ENCODE measurements at places on chromosomes 7 and 10.

DNA sequence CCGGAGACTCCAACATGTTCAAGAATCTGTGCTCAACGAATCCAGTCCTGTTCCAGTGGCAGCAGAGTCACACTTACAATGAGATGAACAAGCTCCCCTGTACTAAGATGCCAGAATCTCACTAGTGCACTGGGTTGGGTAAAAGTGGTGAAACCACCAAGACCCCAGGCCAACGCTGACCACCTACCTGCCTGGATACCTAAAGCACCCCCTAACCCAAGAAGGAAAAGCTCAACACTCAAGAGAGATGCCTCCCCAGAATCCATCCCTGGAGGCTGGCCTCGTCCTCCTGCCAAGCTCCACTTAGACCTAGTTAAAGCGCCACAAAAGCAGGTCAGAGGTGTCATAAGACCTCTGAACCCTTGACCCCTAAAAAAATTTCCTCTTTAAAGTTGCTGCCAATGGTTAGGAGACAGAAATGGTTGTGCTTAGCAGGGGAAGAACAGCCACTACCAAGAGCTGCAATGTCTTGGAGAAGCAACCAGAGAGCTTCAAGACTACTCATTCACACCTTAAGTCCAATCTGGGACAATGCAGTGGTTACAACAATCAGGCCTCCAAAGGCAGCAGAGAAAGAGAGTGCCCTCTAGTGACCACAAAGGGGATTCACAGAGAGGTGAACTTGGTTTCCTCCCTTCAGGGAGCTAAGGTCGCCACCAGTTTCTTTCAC, 94.6 kb upstream of the MACROH2A2 start:
- no peak for DNase-seq

- no peak for DNase-seq
Measured at GRCh38 chr7:138726288-138726687, 25.1 kb upstream of the SVOPL start.

- no peak for DNase-seq
Measured at GRCh38 chr10:30282221-30282620, 66.9 kb downstream of the MTPAP start.

DNA sequence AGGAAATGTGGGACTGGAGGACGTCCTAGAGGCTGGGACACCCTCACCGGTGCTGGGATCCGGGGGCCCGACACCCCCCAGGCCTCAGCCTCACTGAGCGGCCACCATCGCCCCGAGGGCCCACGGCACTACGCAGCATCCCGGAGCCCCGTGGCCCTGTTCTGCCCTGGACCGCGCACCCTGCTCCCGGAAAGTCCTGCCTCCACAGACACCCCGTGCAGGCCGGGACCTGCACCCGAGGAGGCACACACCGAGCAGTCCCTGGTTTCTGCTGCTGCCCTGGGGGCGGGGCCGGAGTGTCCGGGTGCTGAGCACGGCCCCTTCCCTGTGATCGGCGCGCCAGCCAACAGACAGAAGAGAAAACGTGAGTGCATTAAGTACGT, 18.1 kb upstream of the KNDC1 start:
- no peak for DNase-seq

GRCh38 chr7:134037991-134038390, 89.1 kb upstream of the LRGUK start:
- DNase-seq: no peak

DNA sequence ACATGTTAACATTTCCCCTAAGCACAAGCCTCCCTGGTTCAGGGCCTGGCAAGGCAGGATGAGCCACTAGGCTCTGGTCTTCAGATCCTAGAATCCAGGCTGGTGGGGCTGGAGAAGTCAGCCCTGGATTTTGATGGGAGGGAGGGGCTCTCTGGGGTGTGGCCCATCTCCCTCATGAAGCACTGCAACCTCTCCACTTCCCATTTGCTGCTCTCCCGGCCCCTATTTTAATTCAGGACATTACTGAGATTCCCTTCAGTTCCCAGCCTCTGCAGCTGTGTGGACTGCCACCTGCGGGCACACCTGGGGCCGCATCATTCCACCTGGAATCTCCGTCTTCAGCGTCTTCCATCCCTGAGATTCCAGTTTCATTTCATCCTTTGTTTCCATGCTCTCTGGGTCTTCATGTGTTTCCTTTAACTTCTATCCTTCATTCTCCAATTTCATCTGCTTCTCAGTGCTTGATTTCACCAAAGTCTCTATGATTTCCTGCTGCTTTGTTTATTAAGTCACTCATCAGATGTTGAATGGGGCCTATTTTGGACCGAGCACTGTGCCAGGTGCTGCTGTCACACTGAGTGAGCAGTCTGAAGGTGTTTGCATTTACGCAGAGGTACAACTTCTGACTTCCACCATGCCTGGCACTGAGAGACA, 253.6 kb downstream of the WDR37 start:
- DNase-seq: no peak

All from stimulated activated CD8-positive, alpha-beta memory T cell treated with anti-CD3 and anti-CD28 coated beads, Interleukin-2, amount 100 ng/mL, for 1 hour (primary cell).